ENCODE measurements at places on chromosomes 12 and 14. TPM values are rescaled to one million over a fixed set of nuclear protein-coding genes. Genes with fewer than 3 reads are reported as not detected.

BMAL2 gene
- total RNA-seq, result 32.6 TPM

PPM1H gene
- total RNA-seq, result 7.6 TPM

DNA sequence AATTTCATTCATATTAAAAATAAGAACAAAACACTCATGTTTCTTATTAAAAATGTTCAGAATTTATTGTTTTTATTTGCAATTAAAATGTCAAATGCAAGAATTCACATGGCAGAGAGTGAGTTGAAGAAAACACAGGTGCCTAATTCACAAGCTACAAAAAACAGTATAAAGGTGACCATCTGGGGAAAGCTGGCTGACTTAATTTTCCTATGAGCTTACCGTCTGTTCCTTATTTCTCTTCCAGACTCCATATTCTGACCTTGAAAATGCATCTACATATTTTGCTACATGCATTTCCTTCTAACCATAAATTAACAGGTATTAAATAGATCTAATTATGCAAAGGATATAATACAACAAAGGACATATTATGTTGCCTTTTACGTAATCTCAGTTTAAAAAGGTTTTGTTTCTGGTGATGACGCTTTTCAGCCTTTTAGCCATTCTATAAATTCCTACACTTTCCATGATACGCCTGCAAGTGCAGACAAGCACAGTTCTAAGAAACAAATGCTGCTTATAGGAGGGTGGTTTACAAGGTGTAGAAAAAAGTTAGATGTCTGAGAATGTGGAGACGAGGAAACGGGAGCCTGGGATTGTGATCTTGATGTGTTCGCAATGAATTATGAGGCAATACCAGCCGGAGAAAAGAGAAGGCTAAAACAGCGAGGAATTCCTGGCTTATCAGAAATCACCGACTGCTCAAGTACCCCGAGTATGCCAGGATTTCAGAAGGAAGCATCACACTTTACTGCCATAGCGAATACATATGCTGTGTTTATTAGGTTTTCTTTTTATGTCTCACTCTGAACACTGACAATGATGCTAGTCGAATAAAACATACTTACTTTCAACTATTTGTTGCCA, 24.6 kb downstream of the LIN7A start:
- no peaks in the 10 kb centered on the region for H3K27me3 ChIP-seq
- H3K4me1 ChIP-seq, result no peaks in the 10 kb centered on the region
- DNase-seq, result no peak
- H3K27ac ChIP-seq, result no peak overlapping the region

DNA sequence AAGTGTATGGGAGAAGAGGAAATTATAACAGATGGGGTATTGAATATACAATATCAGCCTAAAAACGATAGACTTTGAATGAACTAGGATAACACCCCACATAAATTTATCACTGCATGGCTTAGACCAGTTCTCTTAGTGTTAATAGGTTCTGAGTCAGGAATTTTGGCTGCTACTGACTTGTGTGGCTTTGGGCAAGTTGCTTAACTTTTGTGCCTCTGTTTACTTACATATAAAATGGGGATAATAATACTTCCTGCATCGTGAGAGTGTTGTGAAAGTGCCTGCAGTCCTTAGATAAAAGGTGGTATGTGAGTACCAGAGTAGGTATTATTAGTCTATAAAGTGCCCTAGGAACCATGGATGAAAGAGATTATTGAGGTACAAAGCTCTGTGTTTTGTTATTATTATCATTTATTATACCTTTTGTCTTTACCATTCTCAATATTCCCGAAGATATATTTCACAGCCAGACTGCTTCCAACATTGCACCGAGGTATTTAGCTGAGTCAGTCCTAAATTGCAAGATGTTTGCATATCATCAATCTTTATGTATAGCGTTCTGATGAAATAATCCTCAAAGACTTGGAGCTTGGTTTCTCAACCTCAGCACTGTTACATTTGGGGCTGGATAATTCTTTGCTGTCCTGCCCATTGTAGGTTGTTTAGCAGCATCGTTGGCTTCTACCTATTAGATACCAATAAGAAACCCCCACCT, 2.3 kb upstream of the PAWR start:
- H3K27ac ChIP-seq, result peak overlapping the region; percentile 95
- H3K4me3 ChIP-seq, result no peak overlapping the region
- peaks cover 44% of the 10 kb centered on the region for H3K4me1 ChIP-seq
- no peak for DNase-seq
- no peaks in the 10 kb centered on the region for H3K36me3 ChIP-seq
- peaks cover 17% of the 10 kb centered on the region for H3K27me3 ChIP-seq

GRCh38 chr12:132807295-132808092, 21.2 kb downstream of the GOLGA3 start:
- H3K36me3 ChIP-seq, result peaks cover 47% of the 10 kb centered on the region
- H3K4me3 ChIP-seq, result no peak overlapping the region
- H3K27ac ChIP-seq, result no peak overlapping the region
- H3K4me1 ChIP-seq, result no peaks in the 10 kb centered on the region

- no peaks in the 10 kb centered on the region for H3K36me3 ChIP-seq
- H3K4me3 ChIP-seq, result no peak overlapping the region
- H3K27me3 ChIP-seq, result no peaks in the 10 kb centered on the region
- DNase-seq, result no peak
- H3K4me1 ChIP-seq, result no peaks in the 10 kb centered on the region
Observed at GRCh38 chr14:28303248-28303647, 463.3 kb upstream of the FOXG1 start.

GRCh38 chr12:90868626-90869025, 86.3 kb downstream of the CCER1 start:
- H3K36me3 ChIP-seq, result no peaks in the 10 kb centered on the region
- no peaks in the 10 kb centered on the region for H3K27me3 ChIP-seq
- H3K4me3 ChIP-seq, result no peak overlapping the region
- H3K27ac ChIP-seq, result no peak overlapping the region
- no peaks in the 10 kb centered on the region for H3K4me1 ChIP-seq

All from esophagus squamous epithelium (tissue), 5 donors.